ENCODE measurements at places on chromosomes 5 and 9.

DNA sequence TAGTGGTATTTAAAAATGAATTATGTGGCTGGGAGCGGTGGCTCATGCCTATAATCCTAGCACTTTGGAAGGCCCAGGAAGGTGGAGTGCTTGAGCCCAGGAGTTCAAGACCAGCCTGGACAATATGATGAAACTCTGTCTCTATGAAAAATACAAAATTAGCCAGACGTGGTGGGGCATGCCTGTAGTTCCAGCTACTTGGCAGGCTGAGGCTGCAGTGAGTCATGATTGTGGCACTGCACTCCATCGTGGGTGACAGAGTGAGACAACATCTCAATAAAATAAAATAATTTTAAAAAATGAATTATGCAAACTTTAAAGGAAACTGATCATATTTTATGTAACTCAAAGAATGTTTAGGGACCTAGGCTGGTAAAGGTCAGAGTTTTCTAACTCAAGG, 310.8 kb upstream of the DMRT1 start:
- DNase-seq, result no peak

DNA sequence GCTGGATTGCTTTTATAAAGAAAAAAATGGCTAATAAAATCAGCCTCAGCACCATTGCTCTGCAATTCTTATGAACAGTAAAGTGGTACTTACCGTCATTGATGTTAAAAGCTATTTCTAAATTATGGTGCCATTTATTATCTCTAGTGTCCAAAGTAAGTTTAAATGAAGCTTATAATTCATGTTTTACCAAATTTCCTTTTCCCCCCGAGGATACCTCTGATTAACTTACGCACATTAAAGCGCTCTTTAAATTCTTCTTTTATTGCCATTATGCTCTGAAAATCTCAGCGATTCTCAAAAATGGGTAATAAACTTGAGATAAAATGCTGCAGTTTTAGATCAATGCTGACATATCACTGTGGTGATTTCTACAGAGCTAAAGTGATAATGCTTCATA, 13.5 kb downstream of the TLX3 start:
- no peak for DNase-seq

DNA sequence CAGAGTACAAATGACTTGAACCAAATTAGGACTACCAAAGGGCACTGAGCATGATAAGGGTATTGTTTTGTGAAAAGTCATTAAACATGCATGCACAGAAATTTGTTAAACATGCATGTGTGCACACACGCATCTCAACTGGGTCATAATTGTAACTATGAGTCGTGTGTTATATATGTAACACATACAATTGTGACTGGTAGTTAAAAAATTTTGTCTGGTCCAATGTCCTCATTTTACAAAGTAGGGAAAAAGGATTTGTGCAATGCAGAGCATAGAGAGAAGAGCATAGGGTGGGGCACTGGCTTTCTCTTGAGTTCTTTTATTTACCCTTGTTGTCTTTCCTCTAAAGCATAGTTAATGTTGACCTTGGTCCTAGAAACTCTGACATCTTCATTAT, 19.3 kb upstream of the IGFBPL1 start:
- DNase-seq, result no peak

DNA sequence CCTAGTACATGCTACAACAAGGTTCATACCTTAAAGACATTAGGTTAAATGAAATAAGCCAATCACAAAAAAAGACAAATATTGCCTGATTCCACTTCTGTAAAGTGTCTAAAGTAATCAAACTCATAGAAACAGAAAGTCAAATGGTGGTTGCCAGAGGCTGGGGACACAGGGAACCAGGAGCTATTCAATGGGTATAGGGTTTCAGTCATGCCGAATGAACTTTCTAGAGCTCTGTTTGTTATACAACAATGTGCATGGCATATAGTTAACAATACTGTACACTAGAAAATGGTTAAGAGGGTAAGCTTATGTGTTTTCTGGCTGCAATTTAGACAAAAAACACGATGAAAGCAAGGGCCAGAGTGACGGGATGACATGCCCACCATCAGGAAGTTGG, 70.8 kb upstream of the EGFLAM start:
- DNase-seq, result no peak

DNA sequence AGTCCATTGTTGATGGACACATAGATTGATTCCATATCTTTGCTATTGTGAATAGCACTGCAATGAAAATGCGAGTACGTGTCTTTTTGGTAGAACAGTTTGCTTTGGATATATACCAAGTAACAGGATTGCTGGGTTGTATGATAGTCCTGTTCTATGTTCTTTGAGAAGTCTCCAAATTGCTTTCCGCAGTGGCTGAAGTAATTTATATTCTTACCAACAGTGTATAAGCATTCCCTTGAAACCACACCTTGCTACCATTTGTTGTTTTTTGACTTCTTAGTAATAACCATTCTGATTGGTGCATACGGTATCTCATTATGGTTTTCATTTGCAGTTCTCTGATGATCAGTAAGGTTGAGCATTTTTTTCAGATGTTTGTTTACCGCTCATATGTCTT, 792.9 kb downstream of the PTPRD start:
- DNase-seq, result no peak

- no peak for DNase-seq
These were observed 75.8 kb downstream of the GHR start for GRCh38 chr5:42499016-42499415.

DNA sequence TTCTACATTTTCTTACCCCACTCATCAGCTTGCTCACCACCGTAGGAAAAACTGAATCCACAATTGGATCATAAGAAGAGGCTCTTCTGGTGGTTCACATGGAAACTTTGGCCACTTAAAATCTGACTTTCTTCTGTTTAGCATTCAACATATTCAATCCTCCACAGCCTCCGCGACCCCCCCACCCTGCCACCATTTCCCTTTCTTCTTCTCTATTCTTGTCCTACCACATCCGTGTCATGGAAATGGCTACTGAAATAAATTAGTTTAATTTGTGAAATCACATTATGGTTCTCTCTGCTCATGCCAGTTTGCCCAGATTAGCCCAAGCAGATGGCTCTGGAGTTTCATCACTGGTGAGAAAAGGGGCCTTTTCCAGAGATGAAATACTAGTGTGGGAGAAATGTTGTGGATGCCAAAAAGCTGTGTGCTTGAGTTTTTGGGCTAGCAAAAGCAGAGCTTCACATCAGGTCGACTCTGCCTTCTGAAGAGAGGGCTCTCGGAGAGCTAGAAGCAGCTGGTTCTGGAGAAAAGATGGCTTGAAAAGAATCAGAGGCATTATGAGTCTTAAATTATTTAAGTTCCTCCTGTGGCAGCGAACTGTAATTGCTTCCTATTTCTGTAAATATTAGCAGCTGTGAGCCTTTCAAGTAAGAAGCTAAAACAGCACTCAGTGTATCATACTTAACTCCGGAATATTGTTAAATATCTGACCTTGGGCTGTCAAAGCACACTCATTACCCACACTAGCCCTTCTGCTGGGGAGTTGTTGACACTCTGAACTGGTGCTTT, 107.1 kb downstream of the MAT2B start:
- no peak for DNase-seq

DNA sequence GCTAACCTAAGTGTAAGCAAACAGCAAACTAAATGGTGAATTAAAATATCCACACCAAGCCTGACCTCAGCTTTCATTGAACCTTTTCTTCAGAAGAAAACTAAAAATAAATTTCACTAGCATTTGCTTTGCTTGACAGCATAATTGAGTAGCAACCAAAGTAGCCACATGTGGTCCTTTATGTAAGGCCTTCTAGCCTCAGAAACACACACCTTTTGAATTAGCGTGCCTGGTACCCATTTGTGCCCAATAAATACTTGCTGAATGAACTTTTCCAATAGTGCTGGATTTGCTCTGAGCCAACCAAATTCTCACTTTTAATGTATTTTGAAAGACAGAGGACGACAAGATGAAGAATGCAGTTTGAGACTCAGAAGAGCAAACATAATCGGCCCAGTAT, 2.1 kb upstream of the NIPBL start:
- DNase-seq, result no peak

All from effector CD4-positive, alpha-beta T cell (primary cell).